ENCODE measurements at places on chromosomes 3 and 15.

GRCh38 chr3:84836961-84837360, 121.8 kb upstream of the CADM2 start:
- DNase-seq, result no peak

GRCh38 chr3:59408047-59408624, 358.3 kb upstream of the CFAP20DC start:
- DNase-seq, result no peak

- no peak for DNase-seq
Measured at GRCh38 chr3:148751461-148751860, 53.8 kb downstream of the AGTR1 start.

DNA sequence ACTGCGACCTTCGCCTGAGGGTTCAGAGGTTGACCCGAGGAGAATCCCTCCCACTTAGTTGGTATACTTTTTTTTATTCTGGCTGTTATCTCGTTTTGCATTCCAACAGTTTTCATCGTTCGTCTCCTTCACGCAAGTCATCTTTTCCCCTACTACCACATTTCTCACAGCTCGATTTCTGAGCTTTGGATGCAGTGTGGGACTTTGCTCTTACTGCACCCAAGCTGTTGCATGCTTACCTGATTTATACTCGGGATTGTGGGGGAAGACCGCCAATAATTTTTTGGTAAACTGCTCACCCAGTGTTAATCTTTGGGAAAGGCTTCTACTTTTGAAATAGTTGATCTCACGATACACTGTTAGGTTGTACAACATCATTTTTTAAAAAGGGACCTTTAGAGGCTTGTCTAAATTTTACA, 702 bp downstream of the TBC1D23 start:
- no peak for DNase-seq

DNA sequence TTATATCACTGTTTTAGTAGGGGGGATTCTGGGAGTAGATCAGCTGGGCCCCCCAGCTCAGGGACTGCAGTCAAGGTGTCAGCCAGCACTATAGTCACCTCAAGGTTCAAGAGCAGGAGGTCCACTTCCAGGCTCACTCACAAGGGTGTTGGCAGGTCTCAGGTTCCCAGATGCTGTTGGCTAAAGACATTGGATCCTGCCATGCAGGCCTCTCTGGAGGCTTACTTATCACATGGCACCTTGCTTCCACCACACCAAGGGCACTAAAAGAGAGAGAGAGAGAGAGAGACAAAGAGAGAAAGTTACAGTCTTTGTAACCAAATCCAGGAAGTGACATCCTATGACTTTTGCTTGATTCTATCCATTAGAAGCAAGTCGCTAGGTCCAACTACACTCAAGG, 7.5 kb upstream of the PPP1R14D start:
- no peak for DNase-seq

DNA sequence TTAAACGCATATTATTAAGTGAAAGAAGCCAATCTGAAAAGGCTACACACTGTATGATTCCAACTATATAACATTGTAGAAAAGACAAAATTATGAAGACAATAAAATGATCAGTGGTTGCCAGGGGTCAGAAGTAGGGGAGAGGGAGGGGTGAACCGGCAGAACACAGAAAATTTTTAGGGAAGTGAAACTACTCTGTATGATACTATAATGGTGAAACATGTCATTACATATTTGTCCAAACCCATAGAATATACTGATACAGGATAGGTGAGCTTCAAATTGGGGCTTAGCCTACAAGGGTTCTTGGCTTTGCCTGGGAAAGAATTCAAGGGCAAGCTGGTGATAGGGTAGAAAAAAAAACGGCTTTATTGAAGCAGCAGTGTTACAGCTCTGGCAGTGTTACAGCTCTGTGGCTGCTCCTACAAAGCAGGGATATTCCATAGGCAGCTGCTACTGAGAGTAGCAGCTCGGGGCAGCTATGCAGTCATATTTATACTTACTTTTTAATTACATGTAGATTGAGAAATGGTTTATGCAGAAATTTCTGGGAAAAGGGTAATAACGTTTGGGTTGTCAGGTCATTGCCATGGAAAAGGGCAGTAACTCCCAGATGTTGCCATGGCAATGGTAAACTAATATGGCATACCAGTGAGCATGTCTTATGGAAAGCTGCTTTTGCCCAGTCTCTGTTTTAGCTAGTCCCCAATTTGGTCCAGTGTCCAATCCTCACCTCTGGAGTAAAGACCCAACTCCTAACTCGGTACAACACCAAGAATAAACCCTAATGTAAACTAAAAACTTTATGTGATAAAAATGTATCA, 125.1 kb upstream of the SLC25A36 start:
- DNase-seq, result no peak

- no peak for DNase-seq
Measured at GRCh38 chr3:13045241-13045903, 27.9 kb downstream of the IQSEC1 start.

- no peak for DNase-seq
Measured at GRCh38 chr3:172268868-172269267, 179.4 kb downstream of the GHSR start.

- no peak for DNase-seq
Measured at GRCh38 chr3:128217702-128218547, 64.6 kb downstream of the EEFSEC start.

DNA sequence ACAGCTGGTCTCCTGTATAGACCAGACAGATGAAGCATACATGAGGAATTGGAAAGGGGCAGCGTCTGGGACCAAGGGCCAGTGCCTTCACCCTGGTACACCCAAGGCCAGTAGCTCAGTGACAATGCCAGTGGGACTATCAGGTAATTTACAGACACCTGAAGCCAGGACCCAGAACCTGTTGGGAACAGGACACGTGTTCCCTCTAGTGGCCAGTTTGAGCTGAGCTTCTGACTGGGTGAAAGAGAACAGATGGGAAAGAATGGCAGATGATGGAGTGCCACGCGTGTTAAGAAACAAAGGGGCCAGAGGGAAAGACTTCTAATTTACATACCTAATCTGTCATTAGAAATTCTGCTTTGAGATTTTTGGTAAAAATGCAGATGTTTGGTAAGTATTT, 5.1 kb upstream of the SLC25A38 start:
- no peak for DNase-seq

All from nucleus accumbens (tissue), 56 donors.